HFF-Myc (cell line): ENCODE measurements at places on chromosomes 2 and 18.

GRCh38 chr18:36850527-36851201 is 21.7 kb downstream of the KIAA1328 start:
- peak; percentile 72 for DNase-seq

- peak; percentile 31 for DNase-seq
Measured at GRCh38 chr2:187554011-187554703, at the start of gene TFPI. Gene TFPI, minus strand, starts transcription at chr2:187554435. Its CDS starts 50,667 bp downstream, at chr2:187503768.

GRCh38 chr2:181456660-181457120 is 496 bp upstream of the ITGA4 start:
- no peak for DNase-seq

- DNase-seq = no peak
Measured at GRCh38 chr18:12782521-12782920, 79.7 kb downstream of the PSMG2 start.

DNA sequence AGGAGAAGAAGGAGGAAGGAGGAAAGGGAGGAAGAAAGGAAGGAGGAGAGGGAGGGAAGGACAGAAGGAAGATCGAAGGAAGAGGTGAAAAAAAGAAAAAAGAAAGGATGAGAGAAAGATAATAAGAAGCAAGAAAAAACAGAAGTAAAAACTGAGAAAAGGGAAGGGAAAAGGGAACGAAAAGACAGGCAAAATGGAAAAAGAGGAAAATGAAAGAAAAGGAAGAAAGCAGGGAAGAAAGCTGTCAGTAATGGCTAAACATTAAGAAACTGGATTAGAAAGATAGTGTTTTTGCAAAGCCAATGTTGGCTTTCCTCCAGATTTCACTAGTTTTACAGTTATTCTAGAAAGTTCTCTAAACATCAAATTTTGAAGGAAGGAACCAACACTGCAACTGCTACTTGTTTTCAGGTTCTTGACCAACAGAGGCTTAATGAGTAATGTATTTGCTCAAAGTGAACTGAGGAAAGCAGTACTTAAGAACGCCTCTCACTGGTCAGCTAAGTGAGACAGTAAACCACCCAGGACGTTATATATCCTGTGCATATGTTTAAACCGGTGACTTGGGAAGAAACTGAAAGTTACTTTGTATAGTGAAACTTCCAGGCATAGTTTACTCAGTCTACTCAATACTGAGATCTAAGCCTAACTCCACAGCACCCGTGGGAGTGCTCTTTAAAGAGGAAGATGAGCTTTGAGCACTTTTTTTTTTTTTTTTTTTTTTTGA is 286.2 kb upstream of the TRIB2 start:
- no peak for DNase-seq

- DNase-seq = no peak
Measured at GRCh38 chr2:10619643-10620042, 70.1 kb downstream of the NOL10 start.

DNA sequence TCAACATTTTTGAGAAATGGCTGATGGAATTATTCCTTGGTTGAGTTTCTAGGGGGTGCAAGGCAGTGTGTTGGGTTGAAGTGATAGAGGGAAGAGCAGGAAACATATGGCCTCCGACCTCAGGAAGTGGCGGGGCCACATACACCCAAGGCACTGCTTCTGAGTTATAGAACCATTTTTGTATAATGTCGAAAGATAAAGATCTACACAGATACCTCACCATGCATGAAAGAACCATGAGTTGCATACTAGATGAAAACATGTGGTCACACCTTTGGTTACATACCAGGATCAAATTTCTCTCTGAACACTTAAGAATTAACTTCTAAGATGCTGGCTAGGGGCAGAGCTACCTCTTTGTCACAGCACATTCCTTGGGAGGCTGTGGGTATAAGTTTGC is 23.2 kb downstream of the LAMA3 start:
- no peak for DNase-seq
